ENCODE measurements at places on chromosomes 5 and 9. TPM values are rescaled to one million over a fixed set of nuclear protein-coding genes. Genes with fewer than 3 reads are reported as not detected.

The CARTPT gene
- total RNA-seq, result not detected

The CDC20B gene
- not detected for total RNA-seq

The EXOSC2 gene
- total RNA-seq, result 48.6 TPM

The ZFP2 gene
- total RNA-seq, result 0.56 TPM

The COL5A1 gene
- total RNA-seq, result 21.1 TPM

The ARPC5L gene
- total RNA-seq, result 19.7 TPM

The NDUFB6 gene
- 24.2 TPM for total RNA-seq

The DNAJA1 gene
- 59.5 TPM for total RNA-seq

The SHC3 gene
- total RNA-seq, result 13.9 TPM

The FOXD4L6 gene
- total RNA-seq, result not detected

The SLC25A2 gene
- total RNA-seq, result 0.28 TPM

The ROR2 gene
- 2.2 TPM for total RNA-seq

The SSNA1 gene
- 63.9 TPM for total RNA-seq

The GPX8 gene
- 201 TPM for total RNA-seq

The SOX30 gene
- total RNA-seq, result not detected

The ACER2 gene
- 1.6 TPM for total RNA-seq

The CER1 gene
- total RNA-seq, result not detected

The ZBTB26 gene
- total RNA-seq, result 5.8 TPM

The ATP10B gene
- not detected for total RNA-seq

The KCNV2 gene
- total RNA-seq, result not detected

The ANKRD34B gene
- not detected for total RNA-seq

The MCC gene
- total RNA-seq, result 20.6 TPM

The QRFP gene
- total RNA-seq, result not detected
